ENCODE measurements at places on chromosomes 5 and 9.

DNA sequence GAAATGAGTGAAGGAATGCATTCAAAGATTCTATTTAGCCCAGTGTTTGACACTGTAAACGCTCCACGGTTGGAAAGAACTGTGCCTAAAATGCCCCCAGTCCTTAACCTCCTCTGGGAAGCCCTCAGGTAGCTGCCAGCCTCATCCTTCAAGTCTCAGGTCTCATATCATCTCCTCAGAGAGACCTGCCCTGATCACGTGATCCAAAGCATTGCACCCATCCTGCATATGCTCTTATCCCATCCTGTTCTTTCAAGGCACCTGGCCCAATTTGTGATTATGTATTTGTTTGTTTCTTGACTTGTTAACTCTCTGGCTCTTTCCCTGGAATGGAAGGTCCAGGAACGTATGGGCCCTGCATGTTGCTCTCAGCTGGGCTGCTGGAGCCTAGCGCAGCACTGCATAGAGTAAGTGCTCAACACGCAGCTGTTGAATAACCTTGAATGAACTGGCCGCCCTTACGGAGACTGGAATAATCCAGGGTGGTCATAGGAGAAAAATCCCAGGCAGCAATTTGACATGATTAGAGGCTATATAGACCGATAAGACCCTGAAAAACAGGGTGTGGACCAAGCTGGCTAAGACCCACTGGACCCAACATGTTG is 8.7 kb downstream of the C1QTNF2 start:
- no peak for DNase-seq

DNA sequence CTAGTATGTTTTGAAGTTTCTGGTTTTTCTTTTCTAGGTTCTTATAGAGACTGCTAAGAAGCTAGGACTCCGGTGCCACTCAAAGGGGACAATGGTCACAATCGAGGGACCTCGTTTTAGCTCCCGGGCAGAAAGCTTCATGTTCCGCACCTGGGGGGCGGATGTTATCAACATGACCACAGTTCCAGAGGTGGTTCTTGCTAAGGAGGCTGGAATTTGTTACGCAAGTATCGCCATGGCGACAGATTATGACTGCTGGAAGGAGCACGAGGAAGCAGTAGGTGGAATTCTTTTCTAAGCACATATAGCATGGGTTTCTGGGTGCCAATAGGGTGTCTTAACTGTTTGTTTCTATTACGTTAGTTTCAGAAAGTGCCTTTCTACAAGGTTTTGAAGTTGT is 52.2 kb downstream of the MTAP start:
- DNase-seq: no peak

DNA sequence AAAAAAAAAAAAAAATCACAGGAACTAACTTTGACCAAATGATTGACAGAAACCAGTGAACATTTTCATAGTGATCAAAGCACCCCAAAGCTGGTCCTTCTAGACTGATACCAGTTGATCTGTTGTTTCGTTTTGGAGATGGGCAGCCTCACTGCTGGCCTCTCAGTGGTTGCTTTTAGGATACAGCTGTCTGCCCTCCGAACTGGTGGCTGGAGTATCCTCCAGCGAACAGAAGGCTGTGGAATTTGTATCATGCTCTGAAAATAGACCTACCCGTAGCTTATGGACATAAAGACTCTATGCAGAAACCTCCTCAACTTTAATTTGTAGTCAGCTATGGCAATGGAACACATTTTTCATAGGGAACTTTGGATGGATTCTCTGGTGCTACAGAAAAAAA is 49.0 kb downstream of the DCP2 start:
- no peak for DNase-seq

GRCh38 chr9:134867917-134868750 is 12.5 kb upstream of the FCN2 start:
- no peak for DNase-seq

GRCh38 chr9:114899995-114900394 is 30.4 kb downstream of the TNFSF8 start:
- no peak for DNase-seq

GRCh38 chr9:85727500-85727899 is 14.3 kb downstream of the AGTPBP1 start:
- DNase-seq: no peak

- no peak for DNase-seq
Measured at GRCh38 chr5:127930311-127930710, 153.3 kb upstream of the SLC12A2 start.

DNA sequence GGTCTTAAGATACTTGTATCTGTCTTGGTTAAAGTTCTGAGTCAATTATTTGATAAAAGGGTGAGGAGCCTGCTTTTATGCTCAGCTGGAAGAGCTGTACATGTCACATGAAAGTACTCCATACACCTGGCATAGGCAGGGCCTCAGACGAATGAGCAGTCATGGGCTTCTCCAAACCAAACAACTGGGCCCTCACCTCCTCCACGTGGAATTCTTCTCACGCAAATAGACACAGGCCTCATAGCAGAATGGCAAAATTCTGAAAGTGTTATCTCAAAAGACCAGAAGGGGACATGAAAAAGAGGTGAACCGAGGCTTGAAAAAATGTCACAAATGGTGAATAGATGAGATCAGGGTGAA is 48.6 kb downstream of the FAM240B start:
- DNase-seq: no peak

- no peak for DNase-seq
Measured at GRCh38 chr9:105861972-105862371, 167.6 kb downstream of the TMEM38B start.

DNA sequence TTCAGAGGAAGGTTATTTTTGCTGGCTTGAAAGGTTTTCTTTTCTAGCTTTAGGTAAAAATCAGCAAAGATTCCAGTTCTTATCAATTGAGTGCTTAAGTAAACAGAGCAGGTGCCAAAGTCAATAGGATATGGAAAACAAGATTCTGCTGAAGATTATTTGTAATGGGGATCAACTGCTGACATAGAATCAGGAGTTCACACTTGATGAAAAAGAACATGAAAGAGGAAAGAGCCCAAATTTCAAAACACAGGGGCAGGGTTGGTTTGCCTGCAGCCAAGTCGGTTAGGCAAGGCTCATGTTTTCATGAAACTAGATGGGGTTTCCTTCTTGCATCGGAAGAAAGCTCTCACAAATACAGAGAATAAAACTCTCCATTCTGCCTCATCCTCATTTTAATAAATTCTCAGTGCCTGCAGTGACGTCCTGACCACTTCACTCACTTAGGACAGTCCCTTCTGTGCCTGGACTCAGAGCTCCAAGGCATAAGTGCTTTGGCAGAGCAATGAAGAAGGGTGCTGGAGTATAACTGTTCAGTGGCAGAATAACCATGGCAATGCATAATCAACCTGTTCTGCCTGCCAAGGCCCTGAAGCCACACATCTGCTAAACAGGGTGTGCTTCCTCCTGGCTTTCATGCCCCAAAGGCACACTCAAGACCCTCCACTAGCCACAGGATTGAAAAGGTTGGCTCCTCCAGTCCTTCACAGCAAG is 179.6 kb downstream of the GNAQ start:
- DNase-seq: no peak

GRCh38 chr5:172954751-172955159 is 4.5 kb upstream of the RPL26L1 start:
- no peak for DNase-seq

GRCh38 chr5:57938174-57938557 is 455.6 kb upstream of the ACTBL2 start:
- DNase-seq: no peak

DNA sequence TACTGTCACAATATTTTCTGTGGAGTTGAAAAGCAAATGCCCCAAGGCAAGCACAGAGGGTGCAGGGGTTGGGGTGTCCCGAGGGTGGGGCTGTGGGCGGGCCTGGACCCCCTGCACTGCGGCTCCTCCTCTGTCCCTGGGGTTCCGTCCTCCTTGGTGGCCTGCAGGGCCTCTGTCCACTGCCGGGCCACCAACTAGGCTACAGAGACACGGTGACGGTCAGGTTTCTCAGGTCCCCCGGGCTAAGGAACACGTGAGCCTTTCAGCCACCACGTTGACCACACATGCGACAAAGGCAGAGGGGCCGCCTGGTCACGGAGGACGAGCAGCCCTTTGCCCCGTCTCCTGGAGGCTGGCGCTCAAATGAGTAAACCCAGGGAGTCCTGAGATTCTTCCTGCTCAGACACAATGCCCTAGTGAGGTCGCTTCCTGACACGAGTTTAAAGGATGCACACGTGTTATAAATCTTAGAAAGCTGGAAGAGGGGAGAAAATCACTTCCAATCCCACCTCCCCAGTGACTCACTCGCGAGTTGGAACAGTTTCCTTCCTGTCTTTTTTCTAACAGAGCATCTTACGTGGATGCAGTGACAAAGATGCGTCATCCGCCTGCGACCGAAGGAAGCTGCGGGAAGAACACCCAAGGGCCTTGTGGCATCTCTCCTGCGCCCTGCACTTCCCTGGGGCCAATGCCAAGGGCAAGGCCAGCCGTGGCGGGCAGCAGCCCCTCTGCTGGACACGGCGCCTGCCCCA is 24.8 kb upstream of the OBP2B start:
- no peak for DNase-seq

- no peak for DNase-seq
Measured at GRCh38 chr9:121638399-121638798, 13.0 kb upstream of the DAB2IP start.

DNA sequence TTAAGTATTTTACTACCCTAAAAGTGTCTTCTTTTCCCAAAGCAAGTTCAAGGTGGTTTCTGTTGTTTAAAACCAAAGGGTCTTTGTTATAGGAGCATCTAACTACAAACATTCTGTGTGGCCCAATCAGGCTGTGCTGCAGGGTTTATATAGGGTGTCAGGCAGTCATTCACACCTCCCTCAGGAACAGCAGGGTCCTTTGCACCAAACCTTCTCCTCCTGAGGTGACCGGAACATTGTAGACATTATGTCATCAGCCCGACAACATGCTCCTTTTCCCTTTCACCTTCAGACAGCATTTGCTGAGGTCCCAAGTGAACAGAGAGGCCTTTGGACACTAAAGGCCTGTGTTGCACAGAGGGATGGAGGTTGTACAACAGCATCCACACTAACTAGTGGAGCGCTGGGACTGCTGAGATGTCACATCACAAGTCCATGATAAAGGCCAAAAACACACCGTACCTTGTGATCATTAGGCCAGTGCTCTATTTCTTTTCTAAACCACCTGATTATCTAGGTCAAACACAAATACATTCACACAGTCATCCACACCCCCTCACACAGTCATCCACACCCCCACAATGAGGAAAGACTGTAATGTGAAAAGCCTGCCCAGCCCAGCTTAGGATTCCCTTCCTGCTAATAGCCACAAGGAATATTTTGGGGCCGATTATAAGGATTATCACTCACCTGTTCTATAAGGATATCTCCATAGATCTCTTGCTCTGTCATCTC is 123.8 kb upstream of the VLDLR start:
- no peak for DNase-seq

DNA sequence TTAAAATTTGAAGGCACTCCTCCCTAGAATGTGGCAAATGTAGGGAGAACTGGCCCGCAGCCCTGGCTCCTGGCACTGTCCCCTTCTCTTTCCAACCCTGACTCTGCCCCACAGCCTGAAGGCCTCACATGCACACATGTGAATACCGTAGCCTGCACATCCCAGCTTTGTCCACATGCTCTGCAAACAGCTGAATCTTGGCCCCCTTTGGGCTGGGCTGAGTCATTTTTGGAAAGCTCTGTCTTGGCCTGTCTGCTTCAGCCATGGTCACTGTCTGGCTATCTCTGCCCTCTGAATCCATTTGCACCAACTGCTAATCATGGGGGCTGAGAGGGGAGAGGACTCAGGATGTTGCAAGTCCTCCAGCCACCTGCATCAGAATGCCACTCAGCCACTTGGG is 22.1 kb upstream of the GALNT10 start:
- no peak for DNase-seq

DNA sequence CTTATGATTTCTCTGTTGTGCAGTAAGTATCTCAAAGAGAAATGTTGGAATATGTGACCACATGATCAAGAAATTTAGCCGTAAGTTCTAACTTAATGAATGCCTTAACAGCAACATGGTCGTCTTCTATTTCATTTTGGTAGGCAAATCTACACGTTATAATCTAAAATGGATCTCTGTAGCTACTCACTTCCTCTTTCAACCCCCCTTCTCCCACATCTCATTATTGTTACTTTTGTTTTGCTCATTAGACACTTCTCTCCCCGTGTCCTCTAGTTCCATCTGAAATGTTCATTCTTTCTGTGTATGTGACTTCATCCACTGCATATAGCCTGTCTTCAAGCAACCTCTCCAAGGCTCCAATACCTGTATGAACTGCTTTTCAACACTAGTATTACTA is 27.1 kb upstream of the LPAR1 start:
- no peak for DNase-seq

DNA sequence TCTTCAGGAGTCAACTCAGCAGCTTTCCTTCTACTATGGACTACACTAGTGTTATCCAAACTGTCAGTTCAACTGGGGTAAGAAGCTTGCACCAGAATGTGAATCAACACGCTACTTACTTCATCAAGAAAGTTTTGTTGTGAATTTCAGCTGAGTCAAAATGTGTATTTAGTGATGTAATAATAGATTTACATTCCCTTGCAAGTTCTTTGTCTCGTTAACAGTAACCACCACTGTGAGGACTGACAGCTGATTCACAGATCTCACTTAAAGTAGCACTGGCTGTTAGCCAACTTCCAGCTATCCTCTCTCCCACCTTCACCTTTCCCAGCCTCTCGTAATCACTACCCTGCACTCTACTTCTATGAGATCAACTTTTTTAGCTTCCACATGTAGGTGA is 445.3 kb downstream of the NTRK2 start:
- no peak for DNase-seq

- DNase-seq: no peak
Measured at GRCh38 chr5:158462349-158463114, 603.6 kb upstream of the CLINT1 start.

DNA sequence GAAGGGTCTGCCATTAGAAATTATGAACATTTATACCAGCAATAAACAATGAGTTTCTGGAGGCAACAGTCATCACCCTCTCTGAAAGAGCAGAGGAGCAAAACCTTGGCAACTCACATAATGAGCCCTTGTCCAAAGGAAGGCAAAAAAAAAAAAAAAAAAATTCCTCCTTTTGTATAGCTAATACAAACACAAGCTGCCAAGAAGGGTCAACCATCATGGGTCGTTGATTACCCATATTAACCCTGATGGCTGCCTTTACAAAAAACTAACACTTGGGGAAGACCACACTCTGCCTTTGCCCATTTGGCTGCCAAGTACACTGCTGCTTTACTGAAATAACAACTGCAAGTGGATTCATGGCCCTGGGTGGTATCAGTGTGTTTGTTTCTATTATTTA is 272.7 kb downstream of the ADAMTSL1 start:
- DNase-seq: no peak

DNA sequence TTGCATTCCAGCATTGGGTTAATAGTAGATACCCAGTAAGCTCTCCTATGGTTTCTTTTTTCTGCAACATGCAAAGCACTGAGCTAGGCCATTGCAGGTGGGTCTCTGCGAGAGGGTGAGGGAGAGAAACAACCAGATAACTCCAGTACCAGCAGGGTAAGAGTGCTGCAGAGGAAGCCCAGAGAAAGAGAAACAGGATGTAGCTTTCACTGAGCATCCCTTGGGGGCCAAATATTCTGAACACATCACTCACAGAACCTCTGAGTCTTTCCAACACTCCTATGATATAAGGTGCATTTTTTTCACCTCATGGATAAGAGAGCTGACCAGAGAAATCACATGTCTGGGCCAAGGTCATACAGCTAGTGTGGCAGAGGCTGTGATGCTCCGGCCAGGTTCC is 76.7 kb downstream of the TRIM32 start:
- no peak for DNase-seq

GRCh38 chr9:90953200-90953599 is 151.6 kb downstream of the SYK start:
- no peak for DNase-seq

Data from CD4-positive, alpha-beta memory T cell (primary cell).